ENCODE measurements at places on chromosomes 11 and 22. TPM values are rescaled to one million over a fixed set of nuclear protein-coding genes. Genes with fewer than 3 reads are reported as not detected.

DNA sequence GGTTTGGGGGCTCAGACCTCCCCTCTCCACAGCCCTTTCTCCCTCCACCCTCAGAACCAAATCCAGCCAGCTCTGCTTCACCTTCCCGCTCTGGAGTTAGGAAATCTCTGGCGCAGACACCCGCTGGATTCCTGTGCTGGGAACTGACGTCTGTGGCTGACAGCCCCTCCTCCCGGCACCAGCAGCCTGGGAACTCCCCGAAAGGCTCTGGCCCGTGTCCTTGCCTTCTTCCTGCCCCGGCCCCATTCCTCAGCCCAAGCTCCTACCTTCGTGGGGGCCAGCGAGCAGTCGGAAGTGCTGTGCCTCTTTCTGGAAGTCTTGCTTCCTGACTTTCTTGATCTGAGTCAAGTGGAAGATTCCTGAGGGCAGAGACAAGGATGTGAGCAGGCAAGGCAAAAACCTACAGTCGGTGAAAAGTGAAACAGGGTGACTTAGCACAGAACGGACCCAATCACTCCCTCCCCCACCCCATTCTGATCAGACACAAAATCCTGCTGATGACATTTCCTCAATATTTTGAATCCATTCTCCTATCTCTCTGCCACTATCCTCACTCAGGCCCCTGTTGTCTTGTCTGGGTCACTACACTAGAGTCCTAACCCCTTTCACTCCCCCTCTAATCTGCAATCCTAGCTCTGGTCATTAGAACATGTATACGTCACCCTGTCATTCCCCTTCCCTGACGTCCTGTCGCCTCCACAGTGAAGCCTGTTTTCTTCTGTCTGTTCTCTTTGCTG is 34.1 kb downstream of the CHRDL2 start:
- DNase-seq, result peak; percentile 16

The KRTAP5-11 gene
- 2.2 TPM for total RNA-seq

DNA sequence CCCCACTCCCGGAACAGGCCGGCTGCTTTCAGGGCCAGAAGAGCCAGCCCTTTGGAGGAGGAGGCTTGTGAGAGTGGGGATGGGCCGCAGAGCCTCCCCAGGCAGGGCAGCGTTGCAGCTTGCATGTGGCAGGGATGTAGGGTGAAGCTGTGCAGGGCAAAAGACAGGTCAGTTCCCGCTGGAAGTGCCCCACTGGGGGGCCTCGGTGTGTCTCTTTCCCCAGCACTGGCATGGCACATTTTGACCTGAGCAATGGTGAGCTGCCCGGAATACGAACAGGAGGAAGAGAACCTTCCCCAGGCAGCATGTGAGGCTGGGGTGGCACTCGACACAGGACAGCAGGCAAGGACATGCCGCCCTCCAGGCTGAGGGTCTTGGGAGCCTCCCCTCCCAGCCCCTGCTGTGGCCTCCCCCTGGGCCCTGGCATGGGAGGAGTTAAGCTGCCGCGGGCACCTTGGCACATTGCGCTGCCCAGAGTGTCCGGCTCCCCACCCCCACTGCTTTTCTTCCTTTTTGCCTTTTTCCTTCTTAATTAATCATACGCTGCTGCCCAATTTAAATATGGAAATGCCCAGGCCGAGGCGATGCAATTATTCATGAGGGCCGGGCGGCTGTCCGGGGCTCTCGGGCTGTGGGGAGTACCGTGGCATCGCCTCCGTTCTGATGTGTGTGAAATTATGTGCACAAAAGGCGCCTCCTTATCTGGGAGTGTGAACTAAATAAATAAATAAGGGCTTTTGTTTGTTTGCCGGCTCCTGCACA is 76.0 kb upstream of the WNT7B start:
- no peak for DNase-seq

DNA sequence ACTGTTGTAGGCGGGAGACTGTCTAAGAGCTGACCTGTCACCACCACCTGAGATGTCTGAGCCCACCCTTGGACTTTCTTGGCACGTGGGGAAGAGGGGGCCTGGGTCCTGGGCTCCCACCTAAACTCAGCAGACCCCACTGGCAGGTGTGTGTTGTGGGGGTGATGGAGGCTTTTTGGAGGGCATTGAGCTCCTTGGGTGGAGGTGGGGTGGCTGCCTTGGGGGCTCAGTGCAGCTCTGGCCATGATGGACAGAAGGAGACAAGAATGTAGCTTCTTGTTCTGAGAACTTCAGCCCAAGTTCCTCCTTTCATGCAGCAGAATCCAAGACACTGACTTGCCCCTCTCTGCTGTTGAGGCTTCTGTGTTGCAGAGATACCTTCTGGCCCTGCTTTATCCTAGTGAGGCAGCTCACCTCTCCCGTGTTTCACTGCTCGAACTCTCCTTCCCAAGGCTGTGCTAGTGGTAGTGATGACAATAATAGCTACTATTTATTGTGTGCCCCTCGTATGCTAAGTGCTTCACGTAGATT is 116.6 kb upstream of the OR4B1 start:
- no peak for DNase-seq

DNA sequence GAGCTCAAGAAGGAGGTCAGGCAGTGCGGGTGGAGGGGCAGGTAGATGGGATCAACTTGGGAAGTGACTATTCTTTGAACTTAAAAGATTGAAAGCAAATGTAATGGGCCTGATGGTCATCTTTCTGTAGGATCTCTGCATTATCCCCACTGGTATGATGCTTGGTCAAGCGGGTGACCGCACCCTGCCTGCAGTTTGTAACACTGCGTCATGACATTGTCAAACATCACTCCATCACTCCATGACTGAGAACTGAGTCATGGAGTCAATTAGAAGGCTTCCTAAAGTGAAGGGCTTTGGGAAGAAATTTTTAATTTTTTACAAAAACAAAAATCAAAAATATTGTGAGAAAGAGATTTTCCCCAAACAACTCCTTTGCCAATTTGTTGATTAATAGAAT is 62.4 kb upstream of the BMAL1 start:
- DNase-seq, result no peak

DNA sequence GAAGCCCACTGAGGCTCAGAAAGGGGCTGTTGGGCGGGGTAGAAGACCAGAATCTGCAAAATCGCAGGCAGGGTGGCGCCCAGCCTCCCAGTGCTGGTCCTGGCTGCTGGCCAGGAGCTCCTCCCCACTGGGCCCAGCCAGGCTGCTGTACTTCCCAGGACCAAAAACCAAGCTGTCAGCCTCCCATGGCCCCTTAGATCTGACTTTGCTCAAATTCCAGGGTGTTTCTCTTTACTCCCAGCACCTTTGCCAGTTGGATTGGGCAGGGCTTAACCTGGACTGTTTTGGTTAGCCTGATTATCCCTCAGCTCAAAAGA is 44.2 kb upstream of the WEE1 start:
- DNase-seq, result no peak

The NRIP3 gene
- total RNA-seq, result 0.39 TPM

The B4GAT1 gene
- 16.0 TPM for total RNA-seq

GRCh38 chr11:67384851-67385366 is 6.9 kb upstream of the RAD9A start:
- no peak for DNase-seq

The FOLH1 gene
- total RNA-seq, result 1.5 TPM

The HDHD5 gene
- 21.4 TPM for total RNA-seq

DNA sequence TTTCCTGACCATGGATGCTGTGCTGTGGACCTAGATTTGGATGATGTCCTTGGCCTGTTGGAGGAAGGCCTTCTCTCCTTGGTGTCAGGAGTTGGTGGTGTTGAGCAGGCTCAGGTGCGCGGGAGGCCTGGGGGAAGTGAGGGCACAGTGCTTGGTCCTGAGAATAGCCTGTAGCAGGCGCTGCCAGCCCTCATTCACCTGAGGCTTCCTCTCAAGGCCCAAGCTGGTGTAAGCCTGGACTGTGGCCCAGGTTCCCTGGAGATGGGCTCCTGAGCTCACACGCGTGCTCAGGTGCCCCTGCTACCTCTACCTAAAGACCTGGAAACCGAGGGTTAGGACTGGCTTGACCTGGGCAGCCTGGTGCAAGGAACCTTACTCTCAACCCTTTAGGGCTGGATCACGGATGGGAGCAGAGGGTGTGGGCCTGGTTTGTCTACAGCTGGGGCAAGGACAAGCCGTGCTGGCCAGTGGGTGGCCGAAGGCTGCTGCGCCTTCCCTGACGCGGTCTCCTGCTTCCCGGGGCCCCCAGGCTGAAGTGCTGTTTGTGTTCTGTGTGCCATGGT is 7.8 kb upstream of the GRAMD4 start:
- DNase-seq, result no peak

The PLAAT4 gene
- total RNA-seq, result 3.5 TPM

The OR2AT4 gene
- total RNA-seq, result not detected

DNA sequence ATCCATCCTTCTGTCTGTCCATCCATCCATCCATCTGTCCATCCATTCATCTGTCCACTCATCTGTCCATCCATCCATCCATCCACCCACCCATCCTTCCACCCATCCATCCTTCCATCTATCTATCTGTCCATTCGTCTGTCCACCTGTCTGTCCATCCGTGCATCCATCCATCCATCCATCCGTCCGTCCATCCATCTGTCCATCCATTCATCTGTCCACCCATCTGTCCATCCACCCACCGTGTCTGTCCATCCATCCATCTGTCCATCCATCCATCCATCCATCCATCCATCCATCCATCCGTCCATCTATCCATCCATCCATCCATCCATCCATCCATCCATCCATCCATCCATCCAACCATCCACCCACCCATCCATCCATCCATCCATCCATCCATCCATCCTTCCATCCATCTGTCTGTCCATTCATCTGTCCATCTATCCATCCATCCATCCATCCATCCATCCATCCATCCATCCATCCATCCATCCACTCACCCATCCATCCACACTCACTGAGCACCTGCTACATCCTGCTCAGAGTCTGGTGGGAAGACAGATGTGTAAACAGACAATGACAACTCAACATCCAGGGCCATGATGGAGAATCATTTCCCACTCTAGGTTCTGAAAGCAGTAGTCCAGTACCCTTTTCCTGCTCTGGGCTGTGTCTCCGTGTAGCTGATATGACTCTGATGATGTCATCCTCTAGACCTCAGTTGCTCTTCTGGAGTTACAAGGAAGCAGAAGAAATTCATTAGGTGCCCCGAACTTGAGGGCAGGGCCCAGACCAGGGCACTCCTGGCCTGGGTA is 30.8 kb upstream of the MYEOV start:
- no peak for DNase-seq

DNA sequence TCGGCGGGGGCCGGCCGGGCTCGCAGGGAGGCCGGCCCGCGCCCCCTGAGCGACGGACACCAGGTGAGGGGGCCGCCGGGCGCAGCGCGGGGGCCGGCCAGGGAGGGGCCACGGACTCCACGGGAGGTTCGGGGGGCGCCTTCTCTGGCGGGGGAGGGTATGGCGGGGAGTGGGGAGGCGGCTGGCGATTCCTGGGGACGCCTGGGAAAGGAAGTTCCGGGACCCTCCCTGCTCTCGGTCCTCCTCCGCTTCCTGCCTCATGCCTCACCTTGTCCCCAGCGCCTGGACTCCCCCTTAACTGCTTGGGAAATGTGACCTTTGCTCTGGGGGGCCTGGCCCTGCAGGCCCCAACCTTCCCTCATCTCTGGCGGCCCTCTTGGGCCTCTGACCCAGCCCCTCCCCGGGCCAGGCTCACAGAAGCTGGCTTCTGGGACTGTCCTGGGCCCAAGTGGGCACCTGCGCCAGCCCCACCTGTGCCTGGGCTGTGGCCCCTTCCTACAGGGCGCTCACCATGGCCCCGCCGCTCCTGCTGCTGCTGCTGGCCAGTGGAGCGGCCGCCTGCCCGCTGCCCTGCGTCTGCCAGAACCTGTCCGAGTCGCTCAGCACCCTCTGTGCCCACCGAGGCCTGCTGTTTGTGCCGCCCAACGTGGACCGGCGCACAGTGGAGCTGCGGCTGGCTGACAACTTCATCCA is 516 bp downstream of the LRFN4 start:
- DNase-seq, result no peak

The KCNQ1 gene
- 1.3 TPM for total RNA-seq

GRCh38 chr11:11070976-11071375 is 213.1 kb upstream of the ZBED5 start:
- no peak for DNase-seq

DNA sequence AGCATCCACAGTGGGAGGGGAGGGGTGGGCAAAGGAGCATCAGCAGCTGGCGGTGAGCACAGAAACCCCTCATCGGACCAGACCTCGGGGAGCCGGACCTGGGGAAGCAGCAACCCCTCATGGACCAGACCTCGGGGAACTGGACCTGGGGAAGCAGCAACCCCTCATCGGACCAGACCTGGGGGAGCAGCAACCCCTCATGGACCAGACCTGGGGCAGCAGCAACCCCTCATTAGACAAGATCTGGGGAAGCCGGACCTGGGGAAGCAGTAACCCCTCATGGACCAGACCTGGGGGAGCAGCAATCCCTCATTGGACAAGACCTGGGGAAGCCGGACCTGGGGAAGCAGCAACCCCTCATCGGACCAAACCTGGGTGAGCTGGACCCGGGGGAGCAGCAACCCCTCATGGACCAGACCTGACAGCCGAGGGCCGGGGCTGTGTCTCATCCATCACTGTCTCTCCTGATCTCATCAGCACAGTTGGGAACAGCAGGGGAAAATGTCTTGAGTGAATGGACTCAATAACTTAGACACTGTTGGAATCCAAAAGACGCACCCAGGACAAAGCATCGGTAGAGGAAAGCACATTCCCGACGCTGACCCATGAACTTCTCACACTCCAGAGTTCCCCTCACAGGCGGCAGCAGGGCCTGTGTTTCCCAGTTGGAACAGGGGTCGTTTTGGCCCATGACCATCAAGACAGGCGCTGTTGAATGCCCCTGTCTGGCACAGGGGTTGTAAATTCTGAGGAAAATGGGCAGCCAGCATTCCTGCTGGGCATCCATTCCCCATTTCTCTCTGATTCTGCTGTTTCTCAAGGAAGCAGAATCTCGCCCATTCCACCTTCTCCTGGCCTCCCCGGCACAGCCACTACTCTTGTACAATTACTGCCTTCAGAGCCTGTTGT is 1494.6 kb downstream of the TBC1D22A start:
- DNase-seq, result no peak

GRCh38 chr22:46862418-46863324 is 100.2 kb downstream of the TBC1D22A start:
- no peak for DNase-seq

DNA sequence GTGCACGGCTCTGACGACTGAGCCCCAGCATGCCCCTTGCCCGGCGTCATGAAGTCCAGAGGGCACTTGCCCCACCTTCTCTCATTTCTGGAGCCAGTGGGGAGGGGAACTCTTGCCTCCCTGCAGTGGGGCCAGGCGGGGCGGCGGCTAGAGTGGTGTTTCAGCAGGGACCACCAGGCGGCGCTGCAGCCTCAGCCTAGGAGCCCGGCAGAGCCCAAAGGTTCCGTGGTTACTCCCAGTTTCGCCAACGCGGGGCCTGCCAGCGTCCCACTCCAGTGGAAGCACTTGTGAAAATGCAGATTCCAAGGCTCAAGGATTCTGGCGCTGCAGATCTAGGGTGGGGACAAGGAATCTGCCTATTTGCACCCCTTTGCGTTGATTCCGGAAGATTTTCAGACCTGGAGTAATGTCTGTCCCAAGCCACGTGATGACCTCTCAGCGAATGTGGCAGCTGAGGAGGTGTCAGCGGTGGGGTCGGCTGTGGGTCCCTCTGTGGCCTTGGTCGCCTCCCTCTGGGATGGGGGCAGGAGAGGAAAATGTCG is 55.7 kb downstream of the CD82 start:
- DNase-seq, result peak; percentile 35

DNA sequence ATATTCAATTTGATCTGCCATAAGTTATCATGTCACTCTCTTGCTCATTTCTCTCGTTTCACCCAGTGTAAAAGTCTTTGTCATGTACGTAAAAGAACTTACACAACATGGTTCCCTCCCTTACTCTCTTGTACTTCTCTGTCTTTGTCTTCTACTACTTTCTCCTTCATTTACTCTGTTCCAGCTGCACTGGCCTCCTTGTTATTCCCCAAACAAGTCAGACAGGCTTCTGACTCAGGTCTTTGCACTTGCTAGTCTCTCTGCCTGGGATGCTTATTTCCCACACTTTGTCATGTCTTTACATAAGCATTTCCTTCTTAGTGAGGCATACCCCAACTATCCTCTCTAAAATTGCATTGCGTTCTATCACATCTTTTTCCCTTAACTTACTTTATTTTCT is 117.3 kb downstream of the CYP2R1 start:
- no peak for DNase-seq
